ENCODE measurements at places on chromosomes 6 and 20. TPM values are rescaled to one million over a fixed set of nuclear protein-coding genes. Genes with fewer than 3 reads are reported as not detected.

DNA sequence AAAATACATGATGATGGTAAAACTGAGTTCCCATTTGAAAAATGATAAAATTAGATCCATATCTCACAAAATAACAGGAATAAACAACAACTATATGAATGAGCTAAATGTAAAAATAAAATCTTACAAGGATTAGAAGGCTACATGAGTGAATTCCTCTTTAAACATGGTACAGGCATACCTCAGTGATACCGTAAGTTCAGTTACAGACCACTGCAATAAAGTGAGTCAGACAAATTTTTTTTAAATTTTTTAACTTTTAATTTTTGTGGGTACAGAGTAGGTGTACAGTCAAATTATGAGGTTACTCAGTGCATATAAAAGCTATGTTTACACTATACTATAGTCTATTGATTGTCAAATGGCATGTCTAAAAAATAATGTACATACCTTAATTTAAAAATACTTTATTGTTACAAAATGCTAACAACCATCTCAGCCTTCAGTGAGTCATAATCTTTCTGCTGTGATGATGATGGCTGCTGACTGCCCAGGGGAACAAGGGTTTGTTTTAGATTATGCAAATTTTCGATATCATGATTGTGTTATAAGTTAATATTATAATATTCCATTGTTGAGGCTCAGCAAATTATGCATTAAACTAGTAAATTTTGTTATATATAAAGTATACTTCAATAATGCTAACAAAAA lies 222.8 kb upstream of the RUNX2 start:
- no peak for DNase-seq

DNA sequence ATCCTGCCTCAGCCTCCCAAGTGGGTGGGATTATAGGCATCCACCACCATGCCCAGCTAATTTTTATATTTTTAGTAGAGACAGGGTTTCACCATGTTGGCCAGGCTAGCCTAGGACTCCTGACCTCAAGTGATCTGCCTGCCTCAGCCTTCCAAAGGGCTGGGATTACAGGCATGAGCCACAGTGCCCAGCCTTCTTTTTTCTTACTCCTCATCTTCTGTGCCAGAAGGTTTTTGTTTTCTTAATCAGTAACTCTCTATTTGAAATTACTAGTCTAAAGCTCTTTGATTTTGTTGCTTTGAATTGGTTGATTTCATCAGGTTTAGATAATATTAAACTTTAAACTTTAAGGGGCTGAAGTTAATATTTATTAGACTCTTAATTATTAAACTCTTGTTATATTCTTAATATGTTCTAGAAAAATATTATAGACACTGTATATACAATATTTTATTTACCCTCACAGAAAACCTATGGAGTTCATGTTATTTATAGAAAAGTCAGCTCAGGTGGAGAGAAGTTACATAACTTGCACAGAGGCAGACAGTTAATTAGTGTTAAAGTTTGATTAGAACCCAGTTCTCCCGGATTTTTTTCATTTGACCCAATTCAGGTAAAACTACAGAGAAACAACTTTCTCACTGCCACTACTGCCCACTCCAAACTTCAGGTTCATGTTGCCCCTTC lies 177.4 kb upstream of the SGK1 start:
- no peak for DNase-seq

GRCh38 chr20:43969028-43969447 lies 54.4 kb downstream of the TOX2 start:
- no peak for DNase-seq

GRCh38 chr20:5357946-5358345 lies 41.2 kb upstream of the PROKR2 start:
- DNase-seq, result no peak

- no peak for DNase-seq
These were observed 82.4 kb downstream of the PSMB1 start for GRCh38 chr6:170470734-170471133.

- no peak for DNase-seq
These were observed 41.0 kb downstream of the AKIRIN2 start for GRCh38 chr6:87661016-87661415.

DNA sequence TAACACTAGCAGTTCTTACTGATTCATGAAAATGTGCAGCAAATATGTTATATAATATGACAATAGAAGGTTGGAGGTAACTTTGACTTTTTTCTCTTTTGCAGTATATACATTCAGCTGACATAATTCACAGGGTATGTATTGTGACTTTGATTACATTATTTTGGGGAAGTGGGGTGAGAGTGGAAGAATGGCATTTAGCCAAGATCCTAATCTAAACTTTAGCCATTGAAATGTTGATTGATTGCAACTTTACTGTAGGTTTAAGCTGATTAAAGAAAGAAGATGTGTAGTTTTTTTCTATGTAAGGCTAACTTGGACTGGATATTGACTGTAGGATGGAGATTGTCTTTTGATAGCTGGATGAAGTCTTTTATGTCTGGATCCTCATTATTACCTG lies 46.0 kb downstream of the MAPK14 start:
- no peak for DNase-seq

- no peak for DNase-seq
These were observed 293.2 kb downstream of the QKI start for GRCh38 chr6:163707387-163708355.

DNA sequence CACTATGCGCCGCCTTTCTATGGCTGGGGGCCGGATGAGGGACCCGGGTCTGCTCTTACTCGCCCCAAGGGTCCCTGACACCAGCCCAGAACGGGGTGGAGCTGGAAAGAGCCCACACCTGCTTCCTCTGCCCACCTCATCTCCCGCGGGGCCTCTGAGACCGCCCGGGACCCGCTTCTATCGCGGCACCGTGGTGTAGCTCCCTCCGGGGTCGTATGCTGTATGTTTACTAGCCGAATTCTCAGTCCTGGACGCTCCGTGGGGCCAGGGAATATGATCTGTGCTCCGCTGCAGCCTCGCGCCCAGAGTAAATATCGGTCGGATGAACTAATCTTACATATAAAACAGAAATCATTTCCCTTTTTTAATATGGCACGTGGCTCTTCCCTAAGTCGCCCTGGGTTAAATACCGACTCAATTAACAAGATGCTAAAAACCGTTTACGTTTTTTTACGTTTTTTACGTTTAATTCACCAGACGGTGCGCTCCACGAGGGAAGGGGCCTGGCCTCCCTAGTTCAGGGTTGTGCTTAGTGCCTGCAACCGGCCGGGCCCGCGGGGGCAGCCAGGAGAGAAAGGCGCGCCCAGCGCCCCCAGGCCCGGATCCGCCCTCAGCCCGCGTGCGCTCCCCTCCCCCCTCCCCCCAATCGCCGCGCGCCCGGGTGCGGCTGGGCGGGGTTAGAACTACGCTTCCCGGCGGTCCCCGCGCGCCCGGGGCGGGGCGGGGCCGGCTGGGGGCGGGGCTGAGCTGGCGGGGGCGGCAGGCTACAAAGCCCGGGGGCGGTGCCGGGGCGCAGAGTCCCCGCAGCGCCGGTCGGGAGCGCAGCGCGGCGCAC lies at the start of gene RBM38:
Gene RBM38 (plus strand): TSS at position 793 of the 835 bp plus-strand sequence. CDS start 186 bp downstream, outside the sequence.
- DNase-seq, result peak; percentile 70

DNA sequence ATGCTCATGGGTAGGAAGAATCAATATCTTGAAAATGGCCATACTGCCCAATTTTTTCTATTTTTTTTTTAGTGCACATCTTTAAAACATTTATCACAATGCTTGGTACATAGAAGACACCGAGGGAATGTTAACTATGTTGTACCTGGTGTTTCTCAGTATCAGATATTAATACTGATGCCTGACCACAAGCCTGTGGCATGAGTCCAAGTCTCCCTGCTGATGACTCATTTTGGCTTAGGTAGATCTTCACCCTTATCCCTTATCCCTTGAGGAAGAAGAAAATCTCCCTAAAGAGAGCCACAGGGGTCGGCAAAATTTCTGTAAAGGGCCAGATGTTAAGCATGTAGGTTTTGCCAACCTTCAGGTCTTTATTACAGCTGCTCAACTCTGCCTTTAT lies 14.5 kb downstream of the CD109 start:
- no peak for DNase-seq

DNA sequence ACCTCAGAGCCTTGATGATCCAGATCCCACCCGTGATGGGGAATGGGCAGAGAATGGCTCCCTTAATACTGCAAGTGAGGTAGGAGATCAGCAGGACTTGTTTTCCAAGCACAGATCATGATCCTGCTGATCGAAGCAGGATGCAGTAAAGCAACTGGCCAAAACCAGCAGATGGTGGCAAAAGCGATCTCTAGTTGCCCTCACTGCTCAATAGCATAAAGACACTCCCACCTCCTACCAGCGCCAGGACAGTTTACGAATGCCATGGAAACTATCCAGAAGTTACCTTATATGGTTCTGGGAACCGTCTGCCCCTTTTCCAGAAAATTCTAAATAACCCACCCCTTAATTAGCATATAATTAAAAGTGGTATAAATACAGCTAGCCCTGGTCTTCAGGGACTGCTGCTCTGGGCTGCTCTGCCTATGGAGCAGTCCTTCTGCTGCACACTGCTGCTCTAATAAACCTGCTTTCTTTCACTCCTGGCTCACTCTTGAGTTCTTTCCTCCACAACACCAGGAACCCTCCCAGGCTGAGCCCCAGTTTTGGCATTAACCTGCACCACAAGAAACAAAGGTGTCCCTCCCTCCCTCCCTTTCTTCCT lies 415.8 kb downstream of the PREX1 start:
- DNase-seq, result no peak

- DNase-seq, result no peak
These were observed 50.6 kb upstream of the EXOC2 start for GRCh38 chr6:743320-744096.

GRCh38 chr6:77038807-77039206 lies 424.5 kb downstream of the HTR1B start:
- no peak for DNase-seq

DNA sequence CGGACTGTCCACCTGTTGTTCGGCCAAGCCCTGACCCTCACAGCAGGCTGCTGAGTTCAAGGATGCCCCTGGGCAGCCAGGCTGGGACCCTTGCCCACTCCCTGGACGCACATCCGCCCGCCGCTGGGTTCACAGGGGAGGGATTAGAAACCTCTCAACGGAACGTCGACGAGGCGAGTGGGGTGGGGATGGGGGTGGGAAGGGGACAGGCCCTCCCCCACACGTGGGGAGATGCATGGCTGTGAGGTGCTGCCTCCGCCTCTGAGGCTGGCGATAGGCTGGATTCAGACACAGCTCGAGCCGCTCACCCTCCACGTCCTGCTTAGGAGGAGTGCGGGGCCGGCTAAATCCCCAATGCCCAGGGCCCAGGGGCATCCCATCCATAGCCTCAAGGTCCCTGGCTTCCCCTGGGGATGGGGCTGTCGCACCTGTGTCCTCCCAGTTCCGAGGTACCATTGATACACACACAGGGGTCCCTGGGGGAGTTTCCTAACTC lies 90.6 kb upstream of the BHLHE23 start:
- DNase-seq, result peak; percentile 8

DNA sequence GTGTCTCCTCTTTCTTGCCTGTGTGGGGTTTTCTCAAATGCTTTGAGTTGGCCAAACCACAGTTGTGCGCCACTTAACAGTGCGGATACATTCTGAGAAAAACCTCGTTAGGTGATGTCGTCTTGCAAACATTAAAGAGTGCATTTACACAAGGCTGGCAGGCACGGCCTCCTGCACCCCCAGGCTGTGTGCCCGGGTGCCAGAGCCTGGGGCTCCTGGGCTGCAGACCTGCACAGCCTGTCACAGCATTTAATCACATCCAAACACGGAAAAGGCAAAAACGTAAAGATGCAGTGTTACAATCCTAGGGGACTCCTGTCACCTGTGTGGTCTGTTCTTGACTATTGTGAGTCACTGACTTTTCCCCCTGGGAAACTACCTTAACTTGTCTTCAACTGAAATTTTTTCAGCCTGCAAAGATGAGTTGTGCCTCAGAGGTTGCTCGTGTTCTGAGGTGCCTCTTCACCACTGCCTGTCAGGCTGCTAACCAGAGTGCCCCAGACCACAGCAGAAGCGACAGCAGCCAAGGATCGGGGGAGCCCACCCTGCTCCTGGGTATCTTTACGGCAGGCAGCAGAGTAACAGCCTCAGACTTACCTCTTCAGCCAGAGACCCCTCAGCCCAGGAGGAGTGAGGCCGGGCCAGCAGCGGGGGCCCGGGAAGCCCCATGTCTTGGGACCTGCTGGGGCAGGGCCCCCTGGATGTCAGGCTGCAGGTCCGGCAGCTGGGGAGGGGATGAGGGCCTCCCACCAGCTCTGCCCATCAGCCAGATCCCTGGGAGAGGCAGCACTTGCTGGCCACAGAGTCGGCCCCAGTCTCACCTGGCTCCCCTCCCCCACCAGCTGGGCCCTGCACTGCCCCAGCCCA lies 683 bp upstream of the C20orf204 start:
- no peak for DNase-seq

DNA sequence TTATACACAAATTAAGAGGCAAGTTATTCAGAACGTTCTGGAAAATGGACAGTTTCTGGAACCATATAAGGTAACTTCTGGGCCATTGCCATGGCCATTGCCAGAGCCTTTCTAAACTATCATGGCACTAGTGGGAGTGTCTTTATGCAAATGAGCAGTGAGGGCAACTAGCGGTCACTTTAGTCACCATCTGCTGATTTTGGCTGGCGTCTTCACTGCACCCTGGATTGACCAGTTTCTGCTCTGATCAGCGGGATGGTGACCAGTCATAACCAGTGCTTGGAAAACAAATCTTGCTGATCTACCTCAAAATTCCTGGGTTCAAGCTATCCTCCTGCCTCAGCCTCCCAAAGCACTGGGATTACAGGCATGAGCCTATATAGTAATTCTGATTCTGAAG lies 7.3 kb upstream of the SNTA1 start:
- no peak for DNase-seq

GRCh38 chr6:51266604-51267003 lies 447.9 kb downstream of the TFAP2B start:
- DNase-seq, result no peak

- no peak for DNase-seq
These were observed 18.8 kb downstream of the CLVS2 start for GRCh38 chr6:123014835-123015234.

- DNase-seq, result no peak
These were observed 177.7 kb upstream of the RNF24 start for GRCh38 chr20:4193069-4193452.

DNA sequence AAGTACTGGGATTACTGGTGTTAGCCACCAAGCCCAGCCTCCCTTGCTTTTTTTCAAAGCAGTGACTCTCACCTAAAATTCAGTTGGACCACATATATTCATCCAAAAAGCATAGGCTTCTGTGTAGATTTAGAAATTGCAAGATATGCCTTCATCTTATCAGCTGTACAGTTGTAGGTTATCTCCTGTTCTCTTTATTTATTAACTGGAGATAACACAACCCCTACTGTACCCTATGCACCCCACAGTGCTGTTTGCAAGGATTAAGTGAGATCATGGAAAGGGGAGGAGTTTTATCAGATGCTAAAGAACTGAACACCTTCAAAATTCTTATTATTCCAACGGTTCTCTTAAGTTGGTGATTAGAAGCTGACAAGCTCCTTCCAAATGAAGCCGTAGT lies 164.4 kb upstream of the JARID2 start:
- DNase-seq, result no peak

C6orf15 gene
- not detected for total RNA-seq

CST8 gene
- not detected for total RNA-seq

ANKRD66 gene
- total RNA-seq, result not detected

PET117 gene
- 9.1 TPM for total RNA-seq

TBXT gene
- not detected for total RNA-seq

RIN2 gene
- total RNA-seq, result 48.8 TPM

SLC44A4 gene
- 0.08 TPM for total RNA-seq

TRIM10 gene
- total RNA-seq, result not detected

IPCEF1 gene
- 1.7 TPM for total RNA-seq

MYH7B gene
- total RNA-seq, result 253 TPM

Data from left ventricle myocardium inferior (tissue), 1 donor.